ENCODE measurements at places on chromosomes 7 and 10. TPM values are rescaled to one million over a fixed set of nuclear protein-coding genes. Genes with fewer than 3 reads are reported as not detected.

VSIR gene
- total RNA-seq = 41.4 TPM

MARVELD1 gene
- total RNA-seq = 4.1 TPM

CRTAC1 gene
- total RNA-seq = not detected

CHCHD1 gene
- 34.8 TPM for total RNA-seq

NEURL1 gene
- 3.1 TPM for total RNA-seq

TRDMT1 gene
- total RNA-seq = 9.5 TPM

TFR2 gene
- 10.9 TPM for total RNA-seq

CYP2C19 gene
- total RNA-seq = not detected

SPDYE6 gene
- not detected for total RNA-seq

BICC1 gene
- 0.04 TPM for total RNA-seq

CUBN gene
- total RNA-seq = 0.76 TPM

NPSR1 gene
- total RNA-seq = not detected

GBX1 gene
- total RNA-seq = not detected

HOGA1 gene
- total RNA-seq = not detected

ANKRD2 gene
- not detected for total RNA-seq

IFIT1 gene
- total RNA-seq = 7.2 TPM

CHAT gene
- not detected for total RNA-seq

COL17A1 gene
- total RNA-seq = not detected

MRC1 gene
- 0.06 TPM for total RNA-seq

ZNF25 gene
- 5.5 TPM for total RNA-seq

IFIT2 gene
- 37.0 TPM for total RNA-seq

OR2F1 gene
- total RNA-seq = not detected

TUBB8 gene
- not detected for total RNA-seq

LCOR gene
- total RNA-seq = 27.6 TPM

OR2A42 gene
- not detected for total RNA-seq

SLC26A4 gene
- total RNA-seq = 1.2 TPM

IFIT1B gene
- not detected for total RNA-seq

HSPA14 gene
- 45.9 TPM for total RNA-seq

TRIM73 gene
- total RNA-seq = 1.1 TPM

ATRNL1 gene
- total RNA-seq = 0.41 TPM

ADAM12 gene
- total RNA-seq = not detected

LIPJ gene
- not detected for total RNA-seq

COL13A1 gene
- total RNA-seq = not detected

SPDYE8 gene
- not detected for total RNA-seq

MNX1 gene
- total RNA-seq = not detected

CFAP69 gene
- 0.85 TPM for total RNA-seq

MDFIC gene
- 55.9 TPM for total RNA-seq

AKR1C4 gene
- total RNA-seq = not detected

PRRT4 gene
- 0.18 TPM for total RNA-seq

CCDC3 gene
- 0.06 TPM for total RNA-seq

BCAP29 gene
- 25.7 TPM for total RNA-seq

NPC1L1 gene
- total RNA-seq = not detected

TMEM176A gene
- not detected for total RNA-seq

Measured in activated naive CD8-positive, alpha-beta T cell treated with anti-CD3 and anti-CD28 coated beads for 36 hours (primary cell).